GM23248 (cell line): ENCODE measurements at places on chromosomes 7 and 10. TPM values are rescaled to one million over a fixed set of nuclear protein-coding genes. Genes with fewer than 3 reads are reported as not detected.

PLCE1 gene
- total RNA-seq, result 2.9 and 6.2 TPM in 2 replicates

KDM7A gene
- total RNA-seq, result 6.7 and 7.8 TPM in 2 replicates

NUTM2E gene
- total RNA-seq, result not detected in 2 replicates

CALML3 gene
- total RNA-seq, result not detected in 2 replicates

OR9A2 gene
- not detected in 2 replicates for total RNA-seq

MBLAC1 gene
- total RNA-seq, result 0.43 and 1.9 TPM in 2 replicates

AVPI1 gene
- 13.4 and 33.8 TPM in 2 replicates for total RNA-seq

FOXI2 gene
- total RNA-seq, result not detected in 2 replicates

SRGN gene
- total RNA-seq, result 108 and 136 TPM in 2 replicates

BICC1 gene
- 80.5 and 86.8 TPM in 2 replicates for total RNA-seq

PALD1 gene
- not detected in 2 replicates for total RNA-seq

TEX36 gene
- total RNA-seq, result 0.76 TPM in 1 of 2 replicates, not detected in the other

ZSCAN25 gene
- 7.2 and 9.7 TPM in 2 replicates for total RNA-seq

ZNF777 gene
- 9.7 and 10.4 TPM in 2 replicates for total RNA-seq

PSD gene
- total RNA-seq, result 1.0 and 11.3 TPM in 2 replicates

PDGFA gene
- total RNA-seq, result 8.4 and 9.4 TPM in 2 replicates

UCN3 gene
- total RNA-seq, result not detected in 2 replicates

PRRT4 gene
- total RNA-seq, result not detected in 2 replicates

CALHM3 gene
- total RNA-seq, result not detected in 2 replicates

MLXIPL gene
- total RNA-seq, result not detected in 2 replicates

EXOC6 gene
- 2.0 and 3.4 TPM in 2 replicates for total RNA-seq

SPDYE8 gene
- total RNA-seq, result not detected in 2 replicates

CUL1 gene
- 41.6 and 52.6 TPM in 2 replicates for total RNA-seq

AEBP1 gene
- 53.0 and 63.2 TPM in 2 replicates for total RNA-seq

C10orf105 gene
- not detected in 2 replicates for total RNA-seq

GDF10 gene
- 0.22 TPM in 1 of 2 replicates, not detected in the other for total RNA-seq

GDI2 gene
- 311 and 350 TPM in 2 replicates for total RNA-seq

OR6V1 gene
- total RNA-seq, result not detected in 2 replicates

VAX1 gene
- total RNA-seq, result not detected in 2 replicates
